Psoas muscle (tissue), 8 donors: ENCODE measurements at places on chromosomes 5 and 9. TPM values are rescaled to one million over a fixed set of nuclear protein-coding genes. Genes with fewer than 3 reads are reported as not detected.

DNA sequence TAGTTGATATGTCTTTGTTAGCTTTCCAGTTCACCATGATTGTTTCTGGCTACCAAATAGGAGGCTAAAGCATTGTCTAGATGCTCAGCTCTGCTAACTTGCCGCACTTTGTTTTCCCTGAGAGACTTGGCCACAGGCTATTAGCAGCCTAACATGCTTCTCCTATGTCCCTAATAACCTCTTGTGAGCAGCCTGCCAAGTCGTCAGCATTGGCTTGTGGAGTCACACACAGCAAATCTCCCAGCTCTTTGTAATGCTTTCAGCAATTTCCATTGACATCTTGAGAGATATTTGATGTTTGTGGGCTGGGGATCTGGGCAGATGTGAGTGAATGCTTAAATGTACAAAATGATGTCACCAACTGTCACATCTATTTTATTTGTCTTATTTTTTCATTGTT lies 346.9 kb downstream of the KDM4C start:
- DNase-seq = no peak

DNA sequence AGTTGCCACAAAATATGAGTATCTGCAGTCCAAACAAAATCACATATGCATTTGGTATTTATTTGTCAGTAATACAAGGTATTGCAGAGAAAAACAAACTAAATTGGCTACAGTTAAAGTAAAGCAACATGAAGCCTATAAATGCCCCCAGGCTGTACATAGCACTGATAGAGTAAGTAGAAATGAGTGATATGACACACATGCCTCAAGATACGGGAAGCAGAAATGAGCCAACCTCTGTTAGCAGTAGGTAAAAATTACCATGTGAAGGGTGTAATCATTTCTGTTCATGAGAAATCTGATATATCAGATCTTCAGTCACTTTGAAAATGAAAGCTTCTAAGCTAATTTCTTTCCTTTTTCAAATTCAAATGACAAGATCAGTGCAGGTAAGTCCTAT lies 131.1 kb downstream of the CHSY3 start:
- no peak for DNase-seq

DNA sequence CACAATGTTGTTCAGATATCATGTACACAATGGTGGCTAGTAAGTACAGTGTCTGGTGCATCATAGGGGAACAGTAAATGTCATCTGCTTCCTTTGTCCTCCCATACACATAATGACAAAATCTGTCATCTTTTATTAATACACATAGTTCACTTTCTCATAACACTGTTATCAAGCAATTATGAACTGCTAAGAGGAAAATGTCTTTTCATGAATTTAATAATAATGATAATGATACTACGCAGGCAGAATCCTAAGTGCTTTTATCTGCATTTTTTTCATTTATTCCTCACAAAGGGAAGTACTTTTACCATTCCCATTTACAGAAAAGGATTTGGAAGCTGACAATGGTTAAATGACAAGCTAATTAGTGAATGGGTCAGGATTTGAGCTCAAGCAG lies 35.7 kb downstream of the DPYSL3 start:
- no peak for DNase-seq

DNA sequence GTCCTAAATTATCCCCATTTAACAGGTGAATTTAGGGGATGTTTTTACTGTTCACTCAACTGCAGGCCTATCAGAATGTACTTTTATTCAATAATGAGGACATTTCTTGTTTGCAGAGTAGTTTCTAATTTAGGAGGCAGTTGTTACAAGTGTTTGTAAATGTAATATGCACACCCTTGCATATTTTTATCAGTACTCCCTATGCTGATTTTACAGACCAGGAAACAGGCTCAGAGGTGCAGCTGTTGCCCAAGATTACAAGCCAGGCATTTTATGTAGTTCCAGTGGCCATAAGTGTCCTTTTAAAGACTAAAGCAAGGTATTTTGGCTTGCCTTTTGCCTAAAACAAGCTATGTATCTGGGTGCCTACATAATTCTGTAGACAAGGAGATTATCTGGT lies 47.6 kb upstream of the BRINP1 start:
- no peak for DNase-seq

DNA sequence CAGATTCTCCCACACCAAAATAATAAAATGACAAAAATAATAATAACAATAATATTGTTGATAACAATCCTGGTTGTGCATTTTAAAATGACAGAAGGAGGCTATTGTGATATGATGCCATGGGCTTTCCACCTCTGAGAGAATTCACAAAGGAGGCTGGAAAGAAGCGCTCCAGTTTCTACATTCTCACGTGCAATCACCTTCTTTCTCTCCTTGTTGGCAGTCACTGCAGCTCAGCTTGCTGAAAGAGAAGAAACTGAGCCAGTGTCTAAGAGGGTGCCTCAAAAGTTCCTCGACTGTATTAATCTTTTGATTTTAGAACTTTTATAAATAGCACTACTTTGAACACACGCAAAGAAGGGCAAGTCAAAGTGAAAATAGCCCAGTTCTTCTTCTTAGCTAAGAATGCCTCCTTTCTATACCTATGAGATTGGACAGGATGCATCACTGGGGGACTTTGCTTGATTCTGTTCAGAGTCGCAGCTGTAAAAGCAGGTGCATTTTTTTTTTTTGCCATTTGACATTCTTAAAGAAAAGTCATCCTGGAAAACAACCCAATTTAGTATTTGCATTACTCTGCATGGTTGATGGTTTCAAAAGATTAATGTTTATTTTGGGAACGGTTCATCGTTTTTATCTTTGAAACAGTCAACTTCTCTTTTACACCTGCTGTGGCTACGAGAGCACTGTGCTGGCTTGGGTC lies 12.4 kb upstream of the SUB1 start:
- DNase-seq = no peak

DNA sequence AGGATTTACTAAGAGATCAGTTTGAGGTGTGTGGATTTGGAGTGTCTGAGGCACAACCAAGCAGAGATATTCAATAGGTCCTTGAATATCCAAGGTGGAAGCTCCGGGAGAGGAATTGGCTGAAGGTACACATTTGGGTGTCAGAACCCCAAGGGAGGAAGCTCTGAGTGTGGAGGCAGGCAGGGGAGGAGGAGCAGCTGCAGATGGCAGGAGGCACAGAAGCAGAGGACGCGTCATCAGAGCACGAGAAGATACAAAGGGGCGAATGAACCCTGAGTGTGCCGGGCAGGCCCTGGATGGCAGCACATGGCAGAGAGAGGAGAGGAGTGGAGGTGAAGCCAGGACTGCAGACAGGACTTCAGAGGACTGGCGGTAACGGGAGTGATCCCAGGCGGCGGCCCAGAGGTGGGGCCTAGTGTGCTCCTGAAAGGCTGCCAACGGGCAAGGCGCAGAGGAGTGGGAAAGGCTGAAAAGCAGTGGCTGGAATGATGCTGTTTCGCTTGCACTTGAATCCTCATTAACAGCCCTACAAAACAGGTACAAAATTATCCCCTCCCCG lies 179.8 kb downstream of the FANCC start:
- DNase-seq = no peak

DNA sequence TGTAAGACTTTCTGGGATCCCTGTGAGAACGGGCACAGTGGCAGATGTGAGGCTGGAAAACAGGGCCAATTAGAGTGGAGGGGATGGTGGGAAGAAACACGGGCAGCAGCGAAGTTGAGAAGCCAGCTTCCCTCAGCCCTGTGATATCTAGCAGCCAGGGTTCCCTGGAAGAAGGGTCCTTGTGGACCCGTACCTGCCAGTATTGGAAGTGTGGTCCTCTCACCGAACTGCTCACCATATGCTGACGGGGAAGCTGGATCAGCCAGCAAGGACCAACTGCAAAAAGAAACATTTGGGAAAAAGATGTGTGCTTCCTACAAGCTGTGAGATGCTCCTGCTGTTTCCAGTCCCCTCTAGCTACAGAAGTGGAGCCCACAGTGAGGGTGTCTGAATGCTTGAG lies 13.6 kb downstream of the CKMT2 start:
- DNase-seq = no peak

- DNase-seq = peak; percentile 59
Observed at GRCh38 chr5:76715736-76716455, at the start of gene F2R. Gene F2R, plus strand, starts transcription at chr5:76716126. Its CDS starts 182 bp downstream, at chr5:76716308.

DNA sequence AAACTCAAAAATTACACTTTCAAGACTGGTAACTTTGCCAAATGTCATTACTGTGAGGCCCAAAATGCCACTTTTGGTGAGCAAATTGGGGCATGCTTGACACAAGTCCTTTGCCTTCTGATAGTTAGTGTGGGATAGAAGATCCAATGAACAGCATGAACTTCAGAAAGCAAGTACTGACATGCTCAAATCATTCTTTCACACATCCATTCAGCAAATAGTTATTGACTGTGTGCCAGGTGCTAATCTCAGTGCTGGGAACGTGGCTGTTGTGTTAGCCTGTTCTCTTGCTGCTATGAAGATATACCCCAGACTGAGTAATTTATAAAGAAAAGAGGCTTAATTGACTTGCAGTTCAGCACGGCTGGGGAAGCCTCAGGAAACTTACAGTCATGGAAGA lies 247.0 kb downstream of the CHSY3 start:
- no peak for DNase-seq

DNA sequence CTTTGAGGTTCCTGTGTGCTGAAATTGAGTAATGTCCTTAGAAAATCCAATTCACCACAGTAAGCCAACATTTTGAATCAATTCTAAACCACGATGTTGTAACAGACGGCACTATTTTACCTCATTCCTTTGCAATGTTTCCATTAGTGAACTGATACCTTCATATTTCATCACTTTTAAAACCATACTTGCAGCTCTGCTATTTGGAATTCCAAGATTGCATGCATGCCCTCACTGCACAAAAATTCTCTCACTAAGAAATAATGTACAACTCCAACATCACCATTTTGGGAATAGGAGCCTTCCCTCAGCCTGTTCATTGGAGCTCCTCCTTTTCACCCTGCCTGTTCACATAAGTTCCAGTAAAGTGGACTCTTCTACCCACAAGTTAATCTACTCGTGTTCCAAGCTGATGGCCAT lies 74.8 kb upstream of the TGFBR1 start:
- no peak for DNase-seq

- no peak for DNase-seq
Observed at GRCh38 chr5:95600557-95600956, 19.3 kb upstream of the GPR150 start.

GRCh38 chr9:83280268-83280667 lies 217.3 kb upstream of the RASEF start:
- DNase-seq = no peak

Gene ACTBL2
- total RNA-seq = not detected

Gene MEIKIN
- total RNA-seq = 0.77 TPM

Gene OR5C1
- not detected for total RNA-seq

Gene LOX
- 1.6 TPM for total RNA-seq

Gene AMBP
- total RNA-seq = 0.16 TPM

Gene ARAP3
- total RNA-seq = 5.2 TPM

Gene NEUROG1
- not detected for total RNA-seq
